ENCODE measurements at places on chromosomes 4 and X. TPM values are rescaled to one million over a fixed set of nuclear protein-coding genes. Genes with fewer than 3 reads are reported as not detected.

The WDFY3 gene
- 0.39 TPM for total RNA-seq

DNA sequence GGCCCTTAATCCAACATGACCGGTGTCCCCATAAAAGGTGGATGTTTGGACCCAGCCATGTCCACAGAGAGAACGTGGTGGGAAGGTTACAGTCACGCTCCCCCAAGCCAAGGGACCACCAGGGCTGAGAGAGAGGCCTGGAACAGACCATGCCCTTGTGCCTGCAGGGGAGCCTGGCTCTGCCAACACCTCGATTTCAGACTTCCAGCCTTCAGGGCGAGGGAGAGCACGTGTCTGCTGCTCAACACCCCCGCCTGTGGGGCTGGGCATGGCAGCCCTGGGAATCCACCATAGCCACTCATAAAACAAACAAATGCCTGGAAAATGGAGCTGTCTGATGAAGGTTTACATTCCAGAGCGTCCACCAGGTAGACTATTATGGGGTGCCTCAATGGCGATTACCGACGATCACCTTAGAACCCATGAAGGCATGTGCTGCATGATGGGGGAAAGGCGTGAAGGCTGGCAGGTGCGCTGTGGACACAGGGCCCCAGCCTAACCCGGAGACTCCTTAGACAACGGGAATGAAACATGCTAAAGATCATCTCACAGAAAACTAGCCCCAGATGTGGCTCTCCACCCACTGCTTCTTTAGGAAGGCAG lies 42.3 kb upstream of the HMX1 start:
- H3K27me3 ChIP-seq = no peaks in the 10 kb centered on the region
- H3K27ac ChIP-seq = no peak overlapping the region
- H3K4me1 ChIP-seq = no peaks in the 10 kb centered on the region
- no peaks in the 10 kb centered on the region for H3K36me3 ChIP-seq
- DNase-seq = no peak
- no peak overlapping the region for H3K4me3 ChIP-seq

The VSIG4 gene
- total RNA-seq = not detected

GRCh38 chr4:183436417-183436816 lies 8.0 kb upstream of the CDKN2AIP start:
- no peak overlapping the region for H3K27ac ChIP-seq
- H3K4me3 ChIP-seq = no peak overlapping the region
- DNase-seq = no peak
- H3K4me1 ChIP-seq = peaks cover 1% of the 10 kb centered on the region

The PLAC8 gene
- total RNA-seq = 41.9 TPM

GRCh38 chr4:71497078-71497477 lies 158.3 kb downstream of the SLC4A4 start:
- no peaks in the 10 kb centered on the region for H3K4me1 ChIP-seq
- no peak overlapping the region for H3K4me3 ChIP-seq
- H3K27ac ChIP-seq = no peak overlapping the region

DNA sequence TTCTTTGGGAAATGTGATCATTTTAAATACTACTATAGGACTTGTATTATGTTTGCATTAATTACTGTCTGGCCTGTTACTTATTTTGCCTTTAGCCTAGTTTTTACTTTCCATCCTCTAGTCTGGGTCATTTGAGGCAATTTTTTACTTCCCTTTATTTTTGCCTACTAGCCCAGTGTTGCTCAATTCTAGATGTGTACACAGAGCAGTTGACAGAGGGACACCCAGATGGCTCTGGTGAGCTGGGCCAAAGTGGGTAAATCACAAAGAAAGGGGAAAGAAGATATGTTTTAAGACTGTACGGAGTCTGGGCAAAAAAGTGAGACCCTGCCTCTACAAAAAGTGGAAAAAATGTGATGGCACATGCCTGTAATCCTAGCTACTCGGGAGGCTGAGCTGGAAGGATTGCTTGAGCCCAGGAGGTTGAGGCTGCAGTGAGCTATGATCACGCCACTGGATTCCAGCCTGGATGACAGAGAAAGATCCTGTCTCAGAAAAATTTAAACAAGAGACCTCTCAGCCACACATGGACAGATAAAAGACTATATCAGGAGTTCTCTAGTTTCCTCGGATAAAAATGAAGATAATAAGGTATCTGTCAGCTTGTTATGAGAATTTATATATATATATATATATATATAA lies 35.7 kb downstream of the APOO start:
- H3K4me1 ChIP-seq = no peaks in the 10 kb centered on the region
- no peaks in the 10 kb centered on the region for H3K27me3 ChIP-seq
- H3K4me3 ChIP-seq = no peak overlapping the region
- no peaks in the 10 kb centered on the region for H3K36me3 ChIP-seq

DNA sequence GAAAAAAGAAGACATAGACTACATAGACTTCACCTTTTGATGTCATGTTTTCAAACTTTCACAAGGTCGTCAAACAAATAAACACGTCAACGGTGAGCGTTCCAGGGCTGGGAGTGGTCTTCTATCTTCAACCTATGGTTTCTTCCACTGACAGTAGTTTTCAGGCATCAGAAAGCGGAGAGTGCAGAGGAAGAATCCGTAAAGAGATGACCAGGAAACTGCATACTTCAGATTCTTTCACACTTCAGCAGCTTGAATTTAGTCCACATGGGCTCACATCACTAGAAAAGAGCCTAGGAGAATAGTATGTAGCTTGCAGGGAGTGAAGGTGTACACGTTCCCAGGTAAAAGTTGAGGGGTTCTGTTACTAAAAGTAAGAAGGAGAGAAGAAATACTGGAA lies 58.5 kb downstream of the NPY1R start:
- H3K4me1 ChIP-seq = no peaks in the 10 kb centered on the region
- H3K4me3 ChIP-seq = no peak overlapping the region
- DNase-seq = no peak

GRCh38 chr4:48944252-48944651 lies 37.7 kb upstream of the OCIAD2 start:
- H3K27ac ChIP-seq = no peak overlapping the region
- no peak overlapping the region for H3K4me3 ChIP-seq
- peaks cover 11% of the 10 kb centered on the region for H3K4me1 ChIP-seq
- no peaks in the 10 kb centered on the region for H3K36me3 ChIP-seq
- H3K27me3 ChIP-seq = peaks cover 5% of the 10 kb centered on the region

The PCDH11X gene
- not detected for total RNA-seq

The HSFX3 gene
- total RNA-seq = not detected

The ZBED1 gene
- total RNA-seq = 39.8 TPM

Data from activated T-helper 1 cell treated with anti-CD3 and anti-CD28 coated beads, Interleukin-12 subunit alpha, Interleukin-12 subunit beta, Interleukin-2, Interleukin-4 antibody, amounts not matched to agents 30 ng/mL and 10 ng/mL and 1 ng/mL, durations not matched to agents 14 hours and 24 hours and 36 hours (primary cell).